Breast epithelium (tissue), 4 donors: ENCODE measurements at places on chromosomes 6 and 20. TPM values are rescaled to one million over a fixed set of nuclear protein-coding genes. Genes with fewer than 3 reads are reported as not detected.

MYO6 gene
- 21.8 TPM for total RNA-seq

SIRPB2 gene
- 30.9 TPM for total RNA-seq

SLC2A10 gene
- total RNA-seq, result 26.9 TPM

PPIL6 gene
- 16.5 TPM for total RNA-seq

TSHZ2 gene
- 59.6 TPM for total RNA-seq
